T-cell (primary cell): ENCODE measurements at places on chromosomes 16 and 17. TPM values are rescaled to one million over a fixed set of nuclear protein-coding genes. Genes with fewer than 3 reads are reported as not detected.

The ZNF785 gene
- total RNA-seq, result 11.7 TPM

GRCh38 chr16:22402191-22402590, 27.8 kb upstream of the CDR2 start:
- H3K36me3 ChIP-seq, result no peaks in the 10 kb centered on the region
- DNase-seq, result no peak
- no peaks in the 10 kb centered on the region for H3K27me3 ChIP-seq
- no peak overlapping the region for H3K4me3 ChIP-seq

DNA sequence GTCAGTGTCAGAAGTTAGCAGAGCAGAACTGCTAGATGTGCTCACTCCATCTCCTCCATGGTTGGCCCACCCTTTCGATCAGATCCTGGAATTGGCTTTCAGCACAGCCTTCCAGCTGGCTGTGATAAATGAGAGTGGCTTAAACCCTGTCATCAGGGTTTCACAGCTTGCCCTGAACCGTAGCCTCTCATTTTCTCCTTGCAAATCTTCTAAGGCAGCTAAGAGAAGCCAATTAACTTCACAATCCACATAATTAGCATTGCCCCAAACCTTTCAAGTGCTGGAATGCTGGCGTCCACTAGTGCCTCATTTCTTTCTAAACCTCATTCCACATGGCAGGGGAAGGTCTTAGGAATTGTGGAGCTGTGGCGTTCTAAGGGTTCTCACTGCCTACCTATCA, 21.7 kb downstream of the MILR1 start:
- no peaks in the 10 kb centered on the region for H3K4me1 ChIP-seq
- DNase-seq, result no peak
- H3K4me3 ChIP-seq, result no peak overlapping the region

The HOXB5 gene
- not detected for total RNA-seq

DNA sequence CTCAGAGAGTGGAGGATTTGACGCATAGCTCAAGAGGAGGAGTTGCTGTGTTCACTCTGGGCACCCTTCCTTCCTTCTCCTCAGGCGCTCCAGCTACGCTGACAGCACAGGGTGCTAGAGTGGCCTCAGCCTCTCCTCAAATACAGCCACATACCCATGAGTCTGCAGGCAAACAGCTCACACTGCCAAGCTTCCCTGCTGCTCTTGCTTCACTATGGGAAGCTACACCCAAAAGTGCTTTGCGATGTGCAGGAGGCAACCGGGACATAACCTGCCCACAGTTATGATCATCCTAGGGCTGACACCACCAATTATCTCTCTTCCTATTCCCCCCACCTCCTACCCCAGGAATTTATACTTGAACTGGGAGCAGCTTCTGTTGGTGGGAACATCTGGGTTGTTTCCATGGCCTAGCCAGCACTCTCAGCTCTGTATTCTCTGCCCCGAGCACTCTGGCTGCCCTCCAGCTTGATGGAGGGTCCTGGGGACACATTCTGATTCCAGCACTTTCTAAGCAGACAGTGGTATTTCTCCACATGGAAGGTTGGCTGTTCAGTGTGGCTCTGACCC, 40.3 kb upstream of the SREBF1 start:
- no peak for DNase-seq
- no peaks in the 10 kb centered on the region for H3K27me3 ChIP-seq
- H3K4me1 ChIP-seq, result no peaks in the 10 kb centered on the region
- peaks cover 16% of the 10 kb centered on the region for H3K36me3 ChIP-seq
- H3K4me3 ChIP-seq, result no peak overlapping the region
- no peak overlapping the region for H3K27ac ChIP-seq

DNA sequence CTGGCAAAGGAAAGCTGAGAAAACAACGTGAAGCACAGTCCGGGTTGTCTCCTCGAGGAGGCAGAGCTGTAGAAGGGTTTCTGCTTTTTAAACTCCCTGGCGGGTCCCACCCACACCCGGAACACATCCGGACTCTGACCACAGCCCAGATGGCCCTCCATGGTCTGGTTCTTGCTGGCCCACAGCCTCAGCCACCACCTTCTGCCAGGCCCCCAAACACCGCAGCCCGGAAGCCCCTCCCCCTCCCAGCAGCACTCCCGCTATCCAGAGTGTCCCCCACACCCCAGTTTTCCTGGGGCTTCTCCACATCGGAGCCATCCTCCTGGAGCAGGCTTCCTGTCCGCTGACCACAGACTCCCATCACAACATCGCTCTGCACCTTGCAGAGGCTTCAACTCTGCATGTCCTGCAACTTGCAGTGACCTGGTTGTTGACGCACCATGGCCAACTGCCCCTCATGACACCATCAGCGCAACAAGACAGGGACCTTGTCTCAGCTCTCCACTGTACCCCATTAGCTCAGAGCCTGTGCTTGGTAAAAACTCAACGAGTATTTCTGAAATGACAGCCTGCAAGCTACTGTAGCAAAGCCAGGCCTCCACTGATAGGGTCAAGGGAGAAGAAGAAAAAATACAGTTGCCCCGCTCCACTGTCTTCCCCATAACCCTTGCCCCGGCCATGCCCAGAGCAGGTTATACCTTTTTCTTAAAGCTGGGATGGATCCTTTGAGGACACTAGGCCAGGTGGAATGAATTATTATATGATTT, 129.8 kb downstream of the C16orf78 start:
- no peak for DNase-seq
- no peak overlapping the region for H3K4me3 ChIP-seq
- no peaks in the 10 kb centered on the region for H3K36me3 ChIP-seq
- H3K27ac ChIP-seq, result no peak overlapping the region
- H3K27me3 ChIP-seq, result peaks cover 4% of the 10 kb centered on the region

The ZNF423 gene
- total RNA-seq, result 0.12 TPM
